ENCODE measurements at places on chromosomes 5 and 9.

- DNase-seq: no peak
Measured at GRCh38 chr5:168790002-168790635, 211.0 kb upstream of the PANK3 start.

- DNase-seq: no peak
Measured at GRCh38 chr5:6491196-6491918, 42.7 kb downstream of the UBE2QL1 start.

DNA sequence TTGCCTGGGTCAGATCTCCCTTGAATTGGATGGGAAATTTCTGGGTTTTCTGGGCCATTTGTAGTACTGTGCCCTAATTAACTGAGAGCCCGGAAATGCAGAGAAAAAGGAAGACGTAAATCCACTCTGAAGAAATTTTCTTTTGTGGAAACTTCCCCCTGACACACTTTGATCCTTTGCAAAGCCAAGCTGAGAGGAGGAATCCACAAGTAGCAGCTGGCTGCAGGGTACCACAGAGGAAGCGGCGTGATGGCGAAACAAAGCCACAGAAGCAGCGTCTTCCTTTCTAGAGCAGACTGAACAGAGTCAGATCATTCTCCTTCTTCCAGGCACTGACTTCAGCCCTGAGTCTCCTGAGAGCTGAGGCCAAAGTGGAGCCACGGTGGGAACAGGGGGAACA lies 47.1 kb upstream of the ZNF354A start:
- DNase-seq: peak; percentile 97

GRCh38 chr9:132020820-132021510 lies 58.7 kb downstream of the MED27 start:
- DNase-seq: no peak

DNA sequence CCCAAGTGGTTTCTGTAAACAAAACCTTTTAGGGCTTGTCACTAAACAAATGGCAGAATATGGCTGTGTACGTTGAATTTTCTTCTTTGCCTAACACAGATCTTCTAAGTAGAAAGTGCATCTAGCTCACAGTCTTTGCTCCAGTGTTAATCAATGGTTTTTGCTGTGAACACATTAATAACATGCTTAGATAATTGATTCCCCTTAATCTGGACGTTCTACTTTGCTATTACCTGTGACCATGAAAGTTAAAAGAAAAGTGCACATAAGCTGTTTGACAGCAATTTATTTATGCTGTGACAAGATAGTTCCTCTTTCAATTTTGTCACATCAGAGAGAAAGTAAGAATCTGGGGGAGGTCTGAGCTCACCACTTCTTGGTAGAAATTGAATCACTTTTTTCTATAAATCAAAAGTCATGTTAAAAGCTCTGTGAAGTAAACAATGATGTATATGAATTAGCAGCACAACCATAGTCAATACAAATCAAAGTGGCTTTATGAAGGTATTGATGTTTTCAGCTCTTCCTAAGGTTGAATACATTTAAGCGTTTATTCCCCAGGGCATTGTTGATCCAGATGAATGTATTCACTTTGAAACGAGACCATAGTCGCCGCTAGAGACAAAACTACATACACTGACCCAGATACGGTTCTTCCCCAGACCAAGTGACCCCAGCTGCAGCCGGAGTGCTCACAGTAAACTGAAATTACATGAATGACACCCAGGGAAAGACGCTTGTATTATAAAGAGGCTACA lies 174.6 kb upstream of the ZNF608 start:
- peak; percentile 27 for DNase-seq

DNA sequence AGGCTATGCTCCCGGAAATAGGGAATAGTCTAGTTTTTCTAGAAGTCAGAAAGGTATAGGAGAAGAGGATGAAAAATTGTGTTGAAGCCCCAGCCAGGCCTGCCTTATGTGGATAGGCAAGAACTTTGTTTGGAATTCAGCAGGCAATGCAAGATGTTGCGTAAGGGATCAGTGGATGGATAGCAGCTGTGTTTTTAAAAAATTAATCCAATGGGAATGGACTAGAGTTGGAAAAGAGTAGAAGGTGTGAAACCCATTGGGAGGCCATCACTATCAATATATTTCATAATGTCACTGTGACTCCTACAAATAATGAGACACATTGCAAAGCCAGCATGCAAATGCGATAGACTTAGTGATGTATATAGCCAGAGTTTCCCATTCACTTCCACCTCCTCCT lies 281.9 kb downstream of the MARCHF11 start:
- DNase-seq: no peak

DNA sequence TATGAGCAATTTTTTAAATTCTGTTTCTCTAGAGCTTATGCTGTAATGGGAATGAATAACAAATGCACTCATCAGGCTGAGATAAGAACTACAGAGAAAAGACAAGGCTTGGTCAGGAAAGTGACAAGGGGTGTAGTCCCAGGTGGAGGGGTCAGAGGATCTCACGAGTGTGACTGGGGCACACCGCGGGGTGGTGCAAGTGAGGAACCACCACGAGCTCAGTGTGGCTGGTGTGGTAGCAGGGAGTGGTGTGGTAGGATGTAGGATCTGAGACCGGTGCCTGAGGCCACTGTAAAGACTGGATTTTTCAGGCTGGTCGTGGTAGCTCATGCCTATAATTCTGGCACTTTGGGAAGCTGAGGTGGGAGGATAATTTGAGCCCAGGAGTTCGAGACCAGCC lies 9.0 kb downstream of the ANXA6 start:
- DNase-seq: no peak

DNA sequence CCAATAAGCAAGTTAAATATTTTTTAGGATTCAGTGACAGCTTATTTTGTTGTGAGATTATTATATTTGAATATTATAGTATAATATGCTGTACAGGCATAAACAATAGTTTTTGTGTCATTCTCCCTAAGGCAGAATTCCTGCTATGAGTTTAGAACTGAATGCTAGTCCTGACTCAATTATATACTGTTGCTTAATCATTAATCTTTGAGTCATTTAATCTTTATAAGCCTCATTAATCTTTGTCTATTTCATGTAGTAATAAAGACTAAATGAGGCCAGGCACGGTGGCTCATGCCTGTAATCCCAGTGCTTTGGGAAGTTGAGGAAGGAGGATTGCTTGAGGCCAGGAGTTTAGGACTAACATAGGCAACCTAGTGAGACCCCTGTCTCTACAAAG lies 3.6 kb upstream of the DCP2 start:
- no peak for DNase-seq

DNA sequence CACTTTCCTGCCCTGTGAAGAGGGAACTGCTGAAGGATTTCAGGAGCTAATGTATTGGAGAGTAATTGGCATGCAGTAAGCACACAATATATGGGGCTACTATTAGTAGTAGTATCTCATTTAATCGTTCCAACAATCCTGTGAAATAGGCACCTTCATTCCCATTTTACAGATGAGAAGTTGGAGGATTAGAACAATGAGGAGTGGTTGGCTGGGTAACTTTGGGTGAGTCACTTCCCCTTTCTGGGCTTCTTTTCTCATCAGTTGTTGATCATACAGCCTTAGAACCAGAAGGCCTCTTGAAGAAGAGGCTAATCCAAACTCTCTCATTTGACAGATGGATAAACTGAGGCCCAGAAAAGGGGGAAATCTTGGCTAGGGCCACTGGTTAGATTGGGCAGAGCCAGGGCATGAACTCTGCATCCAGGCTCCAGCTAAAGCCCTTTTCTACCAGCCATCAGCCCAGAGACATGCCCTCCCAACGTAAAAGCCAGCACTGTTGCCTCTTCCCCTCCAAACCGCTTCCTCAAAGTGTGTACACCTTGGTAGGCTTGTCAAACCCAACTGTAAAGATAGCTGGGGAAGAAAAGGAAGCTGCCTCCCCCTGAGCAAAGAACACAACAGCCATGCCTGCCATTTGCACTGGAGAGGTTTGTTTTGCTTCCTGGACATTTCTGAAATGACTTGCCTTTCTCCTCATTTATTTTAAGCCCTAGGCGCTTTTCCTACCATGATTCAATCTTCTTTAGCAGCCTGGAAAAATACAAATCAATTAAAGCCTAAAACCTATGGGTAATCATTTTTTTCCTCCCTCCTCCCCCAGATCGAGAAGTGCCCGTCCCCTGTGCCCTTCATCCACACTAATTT lies 992 bp downstream of the SPACA9 start:
- peak; percentile 29 for DNase-seq
